ENCODE measurements at places on chromosomes 3 and 15.

DNA sequence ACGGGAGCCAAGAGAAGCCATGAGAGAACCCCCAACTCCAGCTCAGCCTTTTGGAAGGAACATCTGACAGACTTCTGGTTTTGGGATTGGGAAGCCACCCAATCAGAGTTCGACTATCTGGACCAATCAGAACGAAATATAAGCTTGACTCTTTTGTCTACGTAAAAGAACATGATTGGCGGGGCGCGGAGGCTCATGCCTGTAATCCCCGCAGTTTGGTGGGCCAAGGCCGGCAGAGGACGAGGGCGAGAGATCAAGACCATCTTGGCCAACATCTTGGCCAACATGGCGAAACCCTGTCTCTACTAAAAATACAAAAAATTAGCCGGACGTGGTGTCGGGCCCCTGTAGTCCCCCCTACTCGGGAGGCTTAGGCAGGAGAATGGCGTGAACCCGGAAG lies 380.3 kb downstream of the TBL1XR1 start:
- DNase-seq, result no peak

DNA sequence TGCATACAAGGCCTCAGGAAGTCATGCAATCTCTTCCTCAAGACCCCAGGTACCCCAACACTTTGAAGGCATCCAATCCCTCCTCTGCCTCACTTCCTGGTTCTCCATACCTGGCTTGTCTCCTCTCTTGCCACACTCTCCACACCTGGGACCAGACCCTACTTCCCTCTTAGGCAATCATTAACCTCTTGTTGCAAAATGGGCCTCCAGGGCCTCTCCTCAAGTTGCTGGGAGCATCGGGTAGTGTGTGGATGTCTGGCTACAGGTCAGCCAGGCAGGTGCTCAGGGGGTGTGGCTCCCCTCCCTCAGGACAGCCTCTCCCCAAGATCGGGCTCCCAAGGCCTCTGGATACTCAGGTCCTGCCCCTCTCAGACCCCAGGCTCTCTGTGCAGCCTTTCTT lies 8.6 kb downstream of the PLA2G4E start:
- DNase-seq, result no peak

- no peak for DNase-seq
Observed at GRCh38 chr15:83899670-83900069, 245.7 kb downstream of the ADAMTSL3 start.

DNA sequence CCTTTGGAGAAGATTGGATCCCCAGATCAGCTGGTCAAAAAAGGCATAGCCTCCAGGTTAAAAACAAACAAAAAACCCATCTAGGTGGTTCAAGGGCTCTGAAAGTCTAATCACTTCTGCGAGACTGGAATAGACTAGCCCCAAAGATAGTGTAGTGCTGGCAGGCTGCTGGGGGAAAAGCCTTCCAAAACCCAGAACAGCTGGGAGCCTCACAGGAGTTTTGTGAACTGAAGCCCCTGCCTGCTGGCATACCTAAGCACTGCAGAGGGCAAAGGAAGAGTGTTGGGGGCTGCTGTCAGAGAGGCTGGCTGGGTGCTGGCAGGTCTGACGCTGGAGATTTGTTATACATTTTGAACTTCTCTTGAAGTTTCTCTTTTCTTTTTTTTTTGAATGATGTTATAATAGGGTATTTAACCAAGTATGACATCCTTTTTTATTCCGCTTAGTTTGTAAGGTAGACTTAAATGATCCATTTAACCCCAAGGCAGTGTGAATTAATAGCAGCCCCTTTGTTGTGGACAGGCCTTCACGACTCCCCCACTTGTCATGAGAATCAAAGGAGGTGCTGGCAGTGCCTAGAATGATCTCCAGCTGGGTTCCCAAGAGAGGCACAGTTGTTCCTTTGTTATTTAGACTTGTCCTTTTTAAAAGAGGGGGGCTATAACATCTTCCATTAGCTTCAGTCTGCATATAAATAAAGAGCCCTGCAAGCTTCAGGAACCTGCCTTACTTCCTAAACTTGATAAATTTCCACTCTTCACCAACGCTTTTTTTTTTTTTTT lies 53.9 kb downstream of the CRTC3 start:
- DNase-seq, result no peak

- DNase-seq, result no peak
Observed at GRCh38 chr3:12221663-12222062, 63.0 kb upstream of the TIMP4 start.

DNA sequence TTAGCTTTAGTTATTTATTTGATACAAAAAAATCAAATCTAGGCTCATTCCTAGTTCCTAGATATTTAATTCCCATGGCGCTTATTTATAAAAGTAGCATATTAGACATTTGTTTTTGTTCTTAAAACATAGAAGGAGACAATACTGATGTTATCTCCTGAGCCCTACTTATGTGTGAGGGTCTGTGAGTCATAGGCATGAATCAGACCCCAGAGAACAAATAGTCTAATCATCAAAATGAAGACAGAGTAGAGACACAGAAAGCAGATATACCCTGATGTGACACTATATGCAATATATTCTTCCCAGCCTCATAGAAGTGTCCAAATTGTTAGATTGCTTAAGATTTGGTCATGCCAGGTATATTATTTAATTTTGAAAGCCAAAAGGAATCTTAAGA lies 44.9 kb downstream of the PEX5L start:
- no peak for DNase-seq

DNA sequence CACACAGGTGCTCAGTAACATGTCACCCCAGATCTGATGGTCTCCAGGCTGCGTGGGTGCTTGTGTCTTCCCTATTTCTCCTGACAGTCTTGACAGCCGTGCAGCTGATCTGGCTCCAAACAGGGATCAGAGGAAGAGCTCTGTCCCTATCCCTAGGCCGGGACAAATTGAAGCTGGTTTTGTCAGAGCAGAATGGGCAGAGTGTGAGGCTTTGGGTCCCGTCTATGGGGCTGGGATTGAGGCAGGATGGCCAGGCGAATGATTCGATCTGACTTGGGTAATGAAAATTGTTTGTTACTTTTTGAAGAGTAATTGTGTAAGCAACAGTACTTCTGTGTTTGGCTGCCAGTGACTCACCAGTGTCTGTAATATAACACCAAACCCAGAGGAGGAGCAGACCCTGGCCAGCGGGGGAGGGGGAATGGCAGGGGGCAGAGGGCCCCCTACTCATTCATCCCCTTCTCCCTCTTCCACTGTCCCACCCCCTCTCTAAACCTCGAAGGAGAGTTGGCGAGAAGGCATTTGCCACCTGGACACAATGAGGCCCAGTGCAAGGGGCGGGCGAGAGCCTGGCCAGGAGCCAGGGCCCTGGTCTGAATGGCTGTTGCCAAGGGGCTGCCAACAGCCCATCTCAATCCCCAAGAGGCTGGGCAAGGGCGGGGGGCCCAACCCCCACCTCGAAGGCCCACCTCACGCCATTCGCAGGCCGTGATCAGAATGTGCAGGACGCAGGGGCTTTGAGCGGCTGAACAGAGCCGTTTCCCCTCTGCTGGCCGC lies 4.9 kb upstream of the MAGEF1 start:
- DNase-seq, result no peak

GRCh38 chr3:62662677-62663076 lies 212.5 kb downstream of the CADPS start:
- DNase-seq, result no peak

- DNase-seq, result no peak
Observed at GRCh38 chr3:123663977-123664376, 79.1 kb upstream of the HACD2 start.

DNA sequence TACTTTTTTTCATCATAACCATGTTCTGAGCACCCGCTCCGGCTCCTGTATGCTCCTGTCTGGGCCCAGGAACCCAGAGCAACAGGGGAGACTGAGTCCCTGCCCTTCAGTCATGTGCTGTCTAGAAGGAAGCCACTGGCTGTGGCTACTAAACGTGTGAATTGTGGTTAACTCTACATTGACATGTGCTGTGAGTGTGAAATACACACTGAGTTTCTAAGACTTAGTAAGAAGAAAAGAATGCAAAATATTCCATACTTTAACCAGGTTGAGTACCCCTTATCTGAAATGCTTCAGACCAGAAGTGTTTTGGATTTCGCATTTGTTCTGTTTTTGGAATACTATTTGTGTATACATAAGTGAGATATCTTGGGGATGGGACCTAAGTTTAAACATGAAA lies 42.8 kb upstream of the CGNL1 start:
- no peak for DNase-seq

DNA sequence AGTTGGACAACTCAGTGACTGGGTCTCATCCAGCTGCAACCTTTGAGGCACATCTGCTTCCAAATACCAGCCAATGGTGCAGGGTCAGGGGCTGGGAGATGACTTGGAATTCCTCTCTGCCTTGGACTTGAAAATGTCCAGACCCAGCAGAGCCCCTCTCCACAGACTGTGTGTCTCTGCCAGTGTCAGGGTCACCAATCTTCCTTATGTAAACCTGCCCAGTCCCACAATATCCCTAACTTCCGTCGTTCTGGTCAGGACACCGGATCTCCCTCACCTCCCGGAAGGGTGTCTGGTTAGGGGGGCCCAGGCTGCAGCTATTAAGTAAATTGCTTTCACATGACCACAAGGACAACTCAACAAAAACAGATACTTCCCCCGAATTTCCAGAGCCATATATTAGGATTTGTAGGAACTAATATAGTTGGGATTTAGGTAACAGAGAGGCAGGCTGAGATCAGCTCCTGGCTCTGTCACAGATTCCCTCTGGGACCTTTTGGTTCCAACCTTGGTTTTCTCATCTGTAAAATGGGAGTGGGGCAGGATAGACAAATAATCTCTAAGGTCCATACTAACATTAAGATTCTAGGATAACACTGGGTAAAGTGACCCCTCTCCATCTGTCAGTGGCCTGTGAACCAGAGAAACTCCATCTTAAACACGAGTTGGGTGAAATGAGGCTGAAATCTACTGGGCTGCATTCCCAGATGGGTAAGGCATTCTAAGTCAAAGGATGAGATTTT lies 30.8 kb downstream of the IGDCC3 start:
- DNase-seq, result no peak

- DNase-seq, result peak; percentile 92
Observed at GRCh38 chr3:133927540-133928066, 31.9 kb upstream of the RAB6B start.

GRCh38 chr3:34001990-34002389 lies 203.6 kb downstream of the PDCD6IP start:
- DNase-seq, result no peak

- DNase-seq, result no peak
Observed at GRCh38 chr3:43256714-43257461, 29.5 kb upstream of the SNRK start.

DNA sequence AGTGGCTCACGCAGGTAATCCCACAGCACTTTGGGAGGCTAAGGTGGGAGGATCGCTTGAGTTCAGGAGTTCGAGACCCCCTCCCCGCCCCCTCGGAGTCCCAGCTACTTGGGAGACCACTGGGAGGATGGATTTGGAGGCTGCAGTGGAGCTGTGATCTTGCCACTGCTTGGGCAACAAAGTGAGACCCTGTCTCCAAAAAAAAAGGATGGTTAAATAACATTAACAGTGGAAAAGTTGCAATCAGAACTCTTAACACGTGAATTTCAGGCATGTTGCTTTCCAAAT lies 1.4 kb upstream of the TMEM87A start:
- DNase-seq, result no peak

- DNase-seq, result peak; percentile 82
Observed at GRCh38 chr3:125054449-125055329, 1.1 kb downstream of the HEG1 start.

GRCh38 chr3:55882006-55882405 lies 394.9 kb upstream of the WNT5A start:
- no peak for DNase-seq
